ENCODE measurements at places on chromosomes 4 and X.

- no peak for DNase-seq
Observed at GRCh38 chr4:78990938-78991810, 51.9 kb upstream of the PAQR3 start.

- no peak for DNase-seq
Observed at GRCh38 chr4:95411371-95412088, 137.2 kb downstream of the UNC5C start.

- DNase-seq, result no peak
Observed at GRCh38 chr4:141912831-141913230, 276.4 kb downstream of the IL15 start.

- DNase-seq, result peak; percentile 41
Observed at GRCh38 chr4:52052475-52052780, 1.3 kb downstream of the SPATA18 start.

- no peak for DNase-seq
Observed at GRCh38 chrX:117768861-117769604, 347.6 kb downstream of the KLHL13 start.

GRCh38 chrX:72057849-72058248 is 73.9 kb downstream of the RTL5 start:
- DNase-seq, result no peak

GRCh38 chrX:23786268-23786815 is 3.4 kb downstream of the SAT1 start:
- DNase-seq, result no peak

GRCh38 chr4:141565379-141566089 is 70.8 kb upstream of the IL15 start:
- DNase-seq, result no peak

- DNase-seq, result no peak
Observed at GRCh38 chrX:139554376-139554775, 23.8 kb downstream of the F9 start.

- no peak for DNase-seq
Observed at GRCh38 chr4:169220854-169221411, 49.8 kb downstream of the SH3RF1 start.

GRCh38 chr4:150135134-150135772 is 57.0 kb downstream of the DCLK2 start:
- no peak for DNase-seq
